ENCODE measurements at places on chromosomes 7 and 10. TPM values are rescaled to one million over a fixed set of nuclear protein-coding genes. Genes with fewer than 3 reads are reported as not detected.

Gene PAX4
- total RNA-seq: not detected

Gene GPER1
- not detected for total RNA-seq

Gene CHST15
- 1.1 TPM for total RNA-seq

Gene FAM24B
- total RNA-seq: 12.9 TPM

Gene NXPH1
- total RNA-seq: not detected

Gene TEX47
- not detected for total RNA-seq

Gene CYP3A7
- not detected for total RNA-seq

Gene SLC16A12
- not detected for total RNA-seq

Gene PHKG1
- total RNA-seq: 4.6 TPM

Gene FXYD4
- not detected for total RNA-seq

Gene TMEM176A
- total RNA-seq: 0.43 TPM

Gene CABCOCO1
- not detected for total RNA-seq

Gene MOSPD3
- total RNA-seq: 19.0 TPM

Gene STYXL1
- total RNA-seq: 12.9 TPM

Gene SH2D4B
- 0.15 TPM for total RNA-seq

Gene ANK3
- 56.7 TPM for total RNA-seq

Gene UPK3BL2
- total RNA-seq: 115 TPM

Gene UBE2H
- 50.1 TPM for total RNA-seq

Gene AIFM2
- total RNA-seq: 5.1 TPM

Gene GAD2
- total RNA-seq: not detected

Gene MEIG1
- not detected for total RNA-seq

Gene FKBP9
- total RNA-seq: 1.6 TPM

Gene SPAM1
- total RNA-seq: not detected

Gene CFAP43
- not detected for total RNA-seq

Gene DYDC2
- total RNA-seq: not detected

Gene HMX3
- total RNA-seq: not detected

Gene MACROH2A2
- total RNA-seq: 3.1 TPM

Gene GPNMB
- total RNA-seq: 0.82 TPM

Gene ADAM12
- total RNA-seq: 5.7 TPM

Gene CAMK2B
- not detected for total RNA-seq

Gene SFXN4
- total RNA-seq: 17.1 TPM

Gene PRTFDC1
- 0.43 TPM for total RNA-seq

Gene GNAT3
- total RNA-seq: not detected

Gene METTL27
- total RNA-seq: 2.3 TPM

Gene AKR1B1
- total RNA-seq: 85.4 TPM

Gene MAGI2
- total RNA-seq: 0.77 TPM

Gene FBXO24
- total RNA-seq: 1.3 TPM
